RPMI7951 (cell line): ENCODE measurements at places on chromosomes 2 and 18. TPM values are rescaled to one million over a fixed set of nuclear protein-coding genes. Genes with fewer than 3 reads are reported as not detected.

Gene LIMS4
- 0.12 and 0.29 TPM in 2 replicates for total RNA-seq

Gene STARD6
- total RNA-seq: 0.84 and 0.88 TPM in 2 replicates

Gene SRD5A2
- not detected in 2 replicates for total RNA-seq

Gene CTNNA2
- not detected in 2 replicates for total RNA-seq

Gene IL1RN
- 0.48 TPM in 1 of 2 replicates, not detected in the other for total RNA-seq

Gene RTP5
- total RNA-seq: not detected in 2 replicates

Gene TCF4
- 66.5 and 89.8 TPM in 2 replicates for total RNA-seq

Gene AOX1
- total RNA-seq: 26.8 and 27.5 TPM in 2 replicates

Gene CYP27C1
- total RNA-seq: 3.5 TPM in 2 replicates

Gene DCDC2C
- total RNA-seq: not detected in 2 replicates

Gene CRYBA2
- total RNA-seq: 0.20 TPM in 1 of 2 replicates, not detected in the other

GRCh38 chr2:20514596-20515269 is 67.9 kb downstream of the RHOB start:
- peak; percentile 91 for DNase-seq

- peak; percentile 34 for DNase-seq
These were observed 823 bp upstream of the GORASP2 start for GRCh38 chr2:170928036-170928823.

GRCh38 chr2:171509945-171510731 is 12.1 kb upstream of the CYBRD1 start:
- no peak for DNase-seq

- no peak for DNase-seq
These were observed 155.4 kb downstream of the ASXL3 start for GRCh38 chr18:33733376-33733775.

DNA sequence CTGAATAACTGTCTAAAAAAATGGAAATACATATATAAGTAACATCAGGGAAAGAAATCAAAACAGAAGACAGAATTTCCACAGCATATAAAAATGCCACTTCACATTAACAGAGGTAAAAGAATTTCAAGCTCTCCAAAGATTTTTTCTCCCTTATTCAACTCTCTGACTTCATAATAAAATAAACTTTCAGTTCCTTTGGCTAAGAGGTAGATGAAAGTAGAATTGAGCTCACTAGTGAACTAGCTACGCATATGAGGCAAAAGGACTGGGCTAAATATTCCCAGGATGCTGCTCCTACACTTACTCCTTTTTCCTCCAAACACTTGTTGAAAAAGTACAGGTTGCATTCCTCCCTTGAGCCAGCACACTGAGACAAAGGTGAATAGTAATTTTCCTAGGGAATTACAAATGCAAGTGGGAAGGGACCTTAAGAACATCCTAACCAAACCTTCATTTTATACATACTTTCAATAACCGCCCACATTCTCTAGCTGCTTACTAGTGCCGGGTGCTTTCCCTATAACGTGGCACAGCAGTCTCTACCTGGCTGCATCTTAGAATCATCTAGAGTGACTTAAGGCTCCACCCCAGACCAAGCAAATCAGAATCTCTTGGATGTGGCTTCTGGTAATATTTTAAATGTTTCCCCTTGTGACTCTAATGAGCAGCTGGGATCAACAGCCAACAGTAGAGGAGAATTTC is 136.6 kb downstream of the MTCL1 start:
- no peak for DNase-seq

- DNase-seq: peak; percentile 4
These were observed 55.5 kb downstream of the CRACDL start for GRCh38 chr2:98880266-98881152.

DNA sequence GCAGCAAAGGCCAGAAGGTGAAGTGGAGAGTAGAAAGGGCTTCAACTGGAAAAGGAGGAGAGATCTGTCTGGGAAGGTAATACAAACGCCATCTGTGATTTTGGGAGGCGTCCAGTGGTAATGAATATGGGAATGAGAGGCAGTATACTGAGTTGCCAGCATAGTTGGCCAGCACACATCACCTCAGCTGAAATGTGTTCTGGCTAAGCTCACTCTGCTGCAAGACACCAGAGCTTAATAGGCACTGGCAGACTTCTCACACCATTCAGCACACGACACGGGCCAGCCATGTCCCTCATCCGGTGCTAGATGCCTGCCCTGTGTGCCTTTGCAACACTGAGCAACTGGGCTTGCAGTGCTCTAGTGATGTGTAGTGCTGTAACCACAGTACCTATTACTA is 277.1 kb downstream of the PIEZO2 start:
- DNase-seq: no peak

GRCh38 chr2:179995741-179996515 is 11.2 kb downstream of the CWC22 start:
- no peak for DNase-seq

GRCh38 chr18:79738581-79739439 is 58.9 kb upstream of the KCNG2 start:
- peak; percentile 30 for DNase-seq

GRCh38 chr18:48418539-48419276 is 9.5 kb upstream of the ZBTB7C start:
- no peak for DNase-seq

- DNase-seq: no peak
These were observed 274.6 kb upstream of the SALL3 start for GRCh38 chr18:78704971-78705461.

- no peak for DNase-seq
These were observed 339.4 kb downstream of the DCC start for GRCh38 chr18:52679354-52679753.

- DNase-seq: no peak
These were observed 124.8 kb upstream of the SIX2 start for GRCh38 chr2:45134014-45134413.

GRCh38 chr2:98556344-98557033 is 51.8 kb downstream of the COA5 start:
- DNase-seq: no peak

GRCh38 chr2:149422337-149422990 is 92.1 kb downstream of the LYPD6 start:
- peak; percentile 54 for DNase-seq

DNA sequence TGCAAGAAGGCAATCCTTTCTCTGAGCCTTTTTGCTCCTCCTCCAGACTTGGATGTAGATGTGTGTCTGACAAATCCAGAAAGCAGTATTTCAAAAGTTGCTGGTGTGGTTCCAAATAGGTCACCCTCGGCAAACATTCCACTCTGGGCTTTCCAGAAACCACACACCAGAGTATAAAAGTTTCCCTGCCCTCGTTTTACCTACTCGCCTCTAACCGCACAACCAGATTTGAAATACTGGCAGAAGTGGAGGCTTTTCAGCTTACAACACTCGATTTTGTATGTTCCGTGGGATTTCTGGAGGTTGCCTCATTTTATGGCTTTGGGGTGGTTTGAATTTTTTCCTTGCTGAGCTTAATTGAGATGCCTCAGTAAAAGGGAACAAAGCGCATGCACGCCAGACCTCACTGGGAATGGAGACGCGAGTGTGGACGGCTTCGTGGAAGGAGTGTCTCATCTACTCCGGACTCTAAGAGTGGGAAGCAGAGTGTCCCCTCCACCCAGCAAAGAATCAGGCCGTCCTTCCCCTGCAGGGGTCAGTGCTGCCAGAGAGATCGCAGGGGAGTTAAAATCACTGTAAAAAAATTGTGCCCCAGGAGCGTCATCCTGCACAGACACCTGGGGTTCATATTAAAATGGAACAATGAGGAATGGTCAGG is 44.0 kb upstream of the RPL31 start:
- DNase-seq: peak; percentile 34

DNA sequence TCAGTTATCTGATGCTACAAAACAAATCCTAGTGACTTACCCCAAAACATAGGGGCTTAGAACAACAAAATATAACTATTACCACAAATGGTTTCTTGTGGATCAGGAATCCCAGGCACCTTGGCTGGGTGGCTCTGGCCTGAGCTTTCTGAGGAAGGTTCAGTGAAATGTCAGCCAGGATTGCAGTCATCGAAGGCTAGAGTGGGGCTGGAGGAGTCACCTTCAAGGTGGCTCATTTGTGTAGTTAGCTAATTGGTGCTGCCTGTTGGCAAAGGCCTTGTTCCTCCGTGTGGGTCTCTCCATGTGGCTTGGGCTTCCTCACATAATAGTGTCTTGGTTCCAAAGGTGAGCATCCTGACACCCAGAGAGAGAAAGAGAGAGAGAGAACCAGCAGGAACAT is 57.4 kb downstream of the COPS8 start:
- DNase-seq: no peak

GRCh38 chr2:219598308-219599078 is 836 bp downstream of the STK11IP start:
- no peak for DNase-seq

GRCh38 chr2:233010569-233011267 is 2.3 kb downstream of the NGEF start:
- no peak for DNase-seq

DNA sequence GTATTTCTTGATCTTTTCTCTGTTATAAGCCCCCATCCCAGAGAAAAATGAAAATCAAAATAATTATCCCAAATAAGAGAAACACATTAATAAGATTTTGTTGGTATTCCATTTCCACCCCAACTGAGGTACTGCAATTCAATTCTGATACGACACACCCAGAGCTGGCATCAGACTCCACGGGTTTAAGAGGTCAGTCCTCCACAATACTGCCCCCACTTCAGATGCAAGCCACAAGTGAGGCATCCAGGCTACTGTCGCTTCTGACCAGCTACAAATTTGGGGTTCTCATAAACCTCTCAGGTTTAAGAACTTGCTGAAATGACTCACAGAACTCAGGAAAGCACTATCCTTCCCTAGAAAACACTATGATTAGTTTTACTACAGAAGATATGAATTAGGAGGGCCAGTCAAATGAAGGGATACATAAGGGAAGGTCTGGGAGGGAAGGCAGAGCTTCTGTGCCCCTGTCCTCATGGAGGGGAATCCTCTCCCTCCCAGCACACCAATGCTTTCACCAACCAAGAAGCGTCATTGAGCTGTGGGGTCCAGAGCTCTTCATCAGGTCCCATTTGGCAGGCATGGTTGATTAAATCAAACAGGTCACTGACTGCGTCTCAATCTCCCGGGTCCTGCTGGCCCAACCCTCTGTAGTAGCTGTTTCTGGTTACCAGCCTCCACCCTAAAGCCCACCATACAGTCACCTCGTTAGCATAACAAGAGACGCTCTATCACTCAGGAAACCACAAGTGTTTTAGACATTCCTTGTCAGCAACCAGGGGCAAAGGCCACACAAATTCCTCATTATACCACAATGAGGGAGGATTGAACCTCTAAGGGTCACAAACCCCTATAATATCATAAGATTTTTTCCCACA is 46.2 kb downstream of the IWS1 start:
- no peak for DNase-seq

DNA sequence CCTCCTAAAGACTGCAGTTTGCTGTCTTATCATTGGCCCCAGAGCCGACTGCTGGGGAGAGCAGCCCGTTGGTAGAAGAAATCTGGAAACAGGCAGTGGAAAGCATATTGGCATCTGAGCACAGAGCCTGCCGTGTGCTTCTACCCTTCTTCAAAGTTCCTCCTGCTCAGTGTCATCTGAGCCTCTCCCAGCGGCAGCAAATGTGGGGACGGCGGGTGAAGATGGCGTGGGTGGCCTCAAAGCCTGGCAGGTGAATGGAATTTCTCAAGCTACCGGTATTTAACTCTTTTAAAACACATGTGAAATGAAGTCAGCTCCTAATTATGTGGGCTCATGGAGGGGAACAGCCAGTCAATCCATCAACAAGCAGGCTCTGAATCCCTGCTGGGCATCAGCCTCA is 181.6 kb upstream of the PXDN start:
- no peak for DNase-seq

DNA sequence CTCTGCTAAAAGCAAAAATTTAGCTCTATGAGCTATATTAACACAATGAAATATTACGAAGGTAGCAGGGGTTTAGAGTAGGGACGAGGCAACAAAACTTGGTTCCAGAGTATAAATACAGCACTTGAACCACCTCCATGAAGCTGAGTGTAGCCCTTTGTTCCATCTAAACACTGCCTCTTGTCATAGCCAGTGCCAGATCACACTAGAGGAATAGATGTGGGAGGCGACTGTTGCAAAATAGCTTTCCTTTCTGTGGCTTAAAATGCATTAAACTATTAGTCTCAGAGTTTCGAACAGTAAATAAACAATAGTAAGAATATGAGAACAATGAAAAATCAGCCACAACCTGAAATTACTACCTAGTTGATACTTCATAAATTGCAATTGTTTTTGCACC is 29.8 kb downstream of the PIEZO2 start:
- DNase-seq: no peak

GRCh38 chr2:37323781-37324535 is 675 bp downstream of the PRKD3 start:
- peak; percentile 37 for DNase-seq

DNA sequence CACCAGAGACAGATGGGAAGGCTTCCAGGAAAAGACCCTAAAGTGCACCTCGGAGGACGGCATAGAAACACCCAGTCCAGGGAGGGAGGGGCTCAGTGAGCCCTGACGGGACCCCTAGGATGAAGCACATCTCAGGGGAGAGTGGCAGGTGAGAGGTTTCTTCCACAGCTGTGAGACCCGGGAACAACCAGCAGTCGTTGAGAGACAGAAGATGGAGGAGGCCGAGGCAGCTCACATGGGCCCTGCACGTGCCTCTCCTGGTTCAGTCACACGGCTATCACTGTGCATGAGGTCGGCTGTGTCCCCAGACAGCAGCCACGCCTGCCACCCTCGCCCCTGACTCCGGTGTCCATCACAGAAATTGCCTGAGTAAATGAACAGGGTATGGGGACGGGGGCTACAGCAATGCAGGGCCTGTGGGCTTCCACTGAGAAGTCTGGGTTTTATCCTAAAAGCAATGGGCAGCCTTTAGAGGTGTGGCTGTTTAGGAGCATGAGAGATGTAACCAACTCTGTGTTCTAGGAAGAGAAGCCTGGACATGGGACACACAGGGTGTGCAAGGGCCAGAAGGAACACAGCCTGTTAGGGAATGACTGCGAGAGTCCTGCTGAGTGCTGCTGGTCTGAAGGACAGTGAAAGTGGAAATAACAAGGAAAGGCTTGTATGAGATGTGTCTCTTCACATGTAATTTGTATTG is 102.0 kb downstream of the TMEM18 start:
- DNase-seq: no peak

- peak; percentile 86 for DNase-seq
These were observed 9.0 kb upstream of the CREG2 start for GRCh38 chr2:101396316-101396717.

DNA sequence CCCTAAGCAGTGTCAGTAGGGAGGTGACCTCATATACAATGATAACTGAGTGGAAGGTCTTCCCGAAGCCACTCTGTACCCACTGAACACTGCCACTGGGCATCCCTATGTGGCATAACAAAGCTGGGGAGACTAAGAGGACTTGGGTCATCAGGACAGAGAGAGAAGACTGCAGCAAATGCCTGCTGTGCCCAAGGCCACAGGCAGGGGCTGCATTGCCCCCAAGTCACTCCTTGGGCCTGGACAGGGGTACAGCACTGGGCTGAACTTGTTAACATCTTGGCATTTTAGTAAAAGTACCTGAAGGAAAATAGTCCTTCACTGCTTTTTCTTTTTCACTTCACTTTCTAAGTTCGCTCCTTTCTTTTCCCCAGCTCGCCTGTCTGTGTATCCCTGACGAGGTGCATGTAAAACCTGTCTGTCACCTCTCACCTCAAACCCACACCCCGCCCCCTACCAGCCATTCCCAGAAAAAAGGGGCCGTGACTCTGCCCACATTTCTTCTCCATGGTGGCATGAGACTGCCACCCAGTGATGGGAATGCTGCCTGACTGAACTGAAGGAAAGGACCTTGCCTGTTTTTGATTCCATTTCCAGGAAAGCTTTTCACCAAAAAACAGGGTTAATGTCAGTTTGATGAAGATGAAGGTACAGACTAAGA is 62.9 kb downstream of the MTHFD2 start:
- DNase-seq: peak; percentile 29
